HTR-8/SVneo (cell line): ENCODE measurements at places on chromosomes 4 and X.

DNA sequence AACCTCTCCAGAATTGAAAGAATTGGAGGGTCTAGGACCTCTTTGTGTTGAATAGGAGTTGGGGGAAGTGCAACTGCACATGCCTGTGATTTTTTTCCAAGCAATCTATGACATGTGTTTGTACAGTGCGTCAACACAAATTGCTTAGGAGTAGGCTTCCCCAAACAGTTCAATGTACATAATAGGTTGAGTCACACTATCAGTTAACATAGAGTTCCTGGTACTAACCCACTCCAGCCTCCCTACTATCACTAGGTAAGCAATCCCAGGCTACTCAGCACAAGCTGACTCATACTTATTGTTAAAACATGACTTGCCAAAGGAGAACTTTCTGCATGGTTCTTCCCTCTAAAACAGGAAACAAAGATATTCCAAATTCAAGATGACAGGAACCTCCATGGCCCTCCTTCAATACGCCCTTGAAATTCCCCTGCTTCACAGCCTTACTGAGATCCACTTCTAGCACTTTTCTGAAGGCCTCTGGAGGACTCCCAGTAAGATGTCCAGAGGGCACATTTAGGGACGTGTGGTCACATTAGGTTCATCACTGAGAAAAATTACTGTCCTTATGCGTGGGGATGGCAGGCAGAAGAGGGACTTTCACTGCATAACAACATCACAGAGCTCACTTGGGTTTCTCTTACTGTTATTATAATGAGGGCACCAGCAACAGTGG lies 8.4 kb upstream of the VSIG1 start:
- DNase-seq: peak; percentile 5

DNA sequence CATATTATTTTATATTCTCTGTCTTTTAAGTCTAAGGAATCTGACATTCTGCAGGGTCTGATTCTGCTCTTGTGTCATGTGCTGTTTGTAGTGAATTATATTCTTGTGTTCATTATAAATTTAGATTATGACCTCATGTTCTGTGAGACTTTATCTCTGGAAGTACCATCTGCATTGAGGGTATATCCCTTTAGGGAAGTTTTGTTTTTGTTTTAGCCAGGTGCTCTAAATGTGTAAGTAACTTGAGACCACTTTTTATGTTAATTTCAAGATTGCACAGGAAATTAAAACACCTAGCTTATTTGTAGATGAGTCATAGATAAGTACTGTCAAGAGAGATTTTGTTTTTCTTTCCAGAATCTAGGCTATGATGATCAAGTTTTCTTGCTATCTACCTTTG lies 35.0 kb upstream of the DKK2 start:
- DNase-seq: no peak

GRCh38 chr4:57966987-57967760 lies 857.0 kb upstream of the IGFBP7 start:
- no peak for DNase-seq

- no peak for DNase-seq
Observed at GRCh38 chr4:87213421-87214075, 6.9 kb downstream of the KLHL8 start.

GRCh38 chr4:6747294-6748051 lies 31.5 kb downstream of the BLOC1S4 start:
- no peak for DNase-seq

DNA sequence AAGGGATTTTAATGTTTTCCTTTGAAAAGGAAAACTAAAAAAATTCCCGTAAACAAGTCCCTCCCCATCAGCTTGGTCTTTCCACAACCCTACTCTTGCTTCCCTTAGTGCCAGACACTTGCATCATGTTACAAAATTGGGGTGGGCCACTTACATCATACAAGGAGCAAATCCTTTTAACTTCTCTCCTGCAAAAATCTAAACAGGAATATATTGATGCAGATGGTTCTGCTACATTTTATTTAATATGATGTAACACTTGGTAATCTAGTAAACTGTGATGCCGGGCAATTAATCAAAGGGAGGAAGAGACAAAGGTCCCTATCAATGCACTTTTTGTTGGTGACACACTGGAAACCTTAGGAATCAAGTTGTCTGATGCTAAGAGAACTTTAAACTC lies 125.3 kb downstream of the UBE2K start:
- DNase-seq: no peak

DNA sequence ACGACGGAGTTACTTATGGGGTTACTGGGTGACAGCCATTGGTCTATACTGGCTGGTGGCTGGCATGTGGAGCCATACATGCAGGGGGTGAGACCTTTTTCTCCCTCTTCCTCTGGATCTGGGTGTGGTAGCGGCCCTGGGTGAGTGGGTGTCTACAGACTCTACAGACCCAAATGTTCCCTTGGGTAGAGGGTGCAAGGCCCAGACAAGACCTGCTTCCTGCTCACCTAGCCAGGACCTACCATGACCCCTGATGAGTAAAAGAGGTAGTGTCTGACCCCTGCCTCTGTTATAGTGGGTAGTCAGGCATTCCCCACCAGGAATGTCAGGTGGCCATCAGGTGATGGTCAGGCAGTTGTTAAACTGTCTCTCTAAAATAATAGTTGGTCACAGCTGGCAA lies 66.8 kb downstream of the SLC2A9 start:
- DNase-seq: no peak

GRCh38 chrX:77597511-77597910 lies 150.3 kb downstream of the FGF16 start:
- no peak for DNase-seq

- DNase-seq: no peak
Observed at GRCh38 chr4:53349091-53349491, 16.8 kb downstream of the SCFD2 start.

- DNase-seq: peak; percentile 53
Observed at GRCh38 chr4:41655177-41655576, 93.3 kb downstream of the PHOX2B start.
